T-helper 17 cell (primary cell): ENCODE measurements at places on chromosomes 11 and 22.

- no peak for DNase-seq
Measured at GRCh38 chr11:109892321-109892794, 200.8 kb upstream of the ZC3H12C start.

- no peak for DNase-seq
Measured at GRCh38 chr22:24142241-24142640, 39.0 kb upstream of the SUSD2 start.

DNA sequence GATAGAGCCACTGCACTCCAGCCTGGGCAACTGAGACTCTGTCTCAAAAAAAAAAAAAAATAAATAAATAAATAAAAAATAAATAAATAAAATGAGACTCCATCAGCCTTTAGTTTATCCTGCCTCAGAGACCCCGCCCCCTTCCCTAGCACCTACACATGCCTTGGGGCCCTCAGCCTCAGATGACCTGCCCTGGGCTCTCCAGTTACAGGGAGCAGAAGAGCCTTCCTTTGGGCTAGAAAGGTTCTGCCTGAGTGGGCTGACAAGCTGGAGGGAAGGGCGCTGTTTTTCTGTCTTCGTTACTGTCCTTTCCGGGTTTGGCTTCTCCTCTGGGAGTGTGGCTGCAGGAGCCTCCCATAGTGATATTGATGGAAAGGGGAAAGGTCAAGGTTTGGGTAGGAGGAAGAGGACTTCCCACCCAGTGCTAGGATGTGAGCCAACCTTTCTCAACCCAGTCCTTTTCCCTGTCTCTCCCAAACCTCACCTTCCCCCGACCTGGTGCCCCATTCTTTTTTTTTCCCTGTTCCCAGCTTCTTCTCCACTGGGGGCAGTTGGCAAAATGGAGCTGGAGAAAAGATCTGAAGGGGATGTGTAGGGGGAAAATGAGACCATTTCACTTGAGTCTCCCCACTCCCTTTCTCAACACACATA lies 1.5 kb upstream of the SF3B2 start:
- no peak for DNase-seq

- DNase-seq = no peak
Measured at GRCh38 chr11:7278314-7278917, 26.7 kb downstream of the SYT9 start.

DNA sequence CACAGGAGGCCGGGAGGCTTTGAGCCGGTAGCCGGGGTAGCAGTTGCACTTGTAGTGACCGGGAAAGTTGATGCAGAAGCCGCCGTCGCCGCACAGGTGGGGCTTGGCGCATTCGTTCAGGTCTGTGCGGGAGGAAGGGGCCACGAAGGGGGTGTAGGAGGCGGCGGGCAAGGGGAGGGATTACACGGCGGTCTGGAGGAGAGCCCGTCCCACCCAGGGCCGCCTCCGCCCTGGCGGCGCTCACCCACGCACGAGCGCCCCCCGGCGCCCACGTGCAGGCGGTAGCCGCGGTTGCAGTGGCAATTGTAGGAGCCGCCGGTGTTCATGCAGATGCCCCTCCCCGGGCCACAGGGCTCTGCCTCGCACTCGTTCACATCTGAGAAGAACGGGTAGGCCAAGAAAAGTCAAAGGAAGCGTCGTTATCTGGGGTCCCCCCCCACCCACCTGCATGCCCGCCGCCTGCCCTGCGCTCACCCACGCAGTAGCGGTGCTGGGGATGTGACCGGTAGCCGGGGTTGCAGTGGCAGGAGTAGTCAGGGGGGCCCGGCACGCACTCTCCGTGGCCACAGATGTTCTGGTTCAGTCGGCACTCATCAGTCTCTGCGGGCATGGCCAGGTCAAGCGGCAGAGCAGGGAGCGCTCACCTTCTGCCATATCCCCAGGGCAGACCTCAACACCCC lies 10.6 kb downstream of the LTBP3 start:
- peak; percentile 49 for DNase-seq

DNA sequence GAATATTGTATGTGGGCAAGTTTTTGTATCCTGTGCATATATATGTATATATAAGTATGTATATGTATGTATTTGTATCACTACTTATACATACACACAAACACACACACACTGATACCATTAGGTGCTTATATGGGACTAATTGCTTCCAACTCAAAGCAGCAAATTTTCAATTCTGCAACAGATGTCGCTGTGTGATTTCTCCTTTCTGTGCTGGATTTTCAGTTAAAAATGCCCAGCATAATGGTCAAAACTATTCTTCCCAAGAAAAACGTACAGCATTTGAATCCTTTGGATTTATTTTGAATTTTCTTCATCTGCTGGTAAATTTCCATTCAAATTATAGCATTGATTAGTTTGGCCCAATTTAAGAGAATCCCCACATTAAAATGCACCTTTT lies 4.3 kb downstream of the CADM1 start:
- no peak for DNase-seq

DNA sequence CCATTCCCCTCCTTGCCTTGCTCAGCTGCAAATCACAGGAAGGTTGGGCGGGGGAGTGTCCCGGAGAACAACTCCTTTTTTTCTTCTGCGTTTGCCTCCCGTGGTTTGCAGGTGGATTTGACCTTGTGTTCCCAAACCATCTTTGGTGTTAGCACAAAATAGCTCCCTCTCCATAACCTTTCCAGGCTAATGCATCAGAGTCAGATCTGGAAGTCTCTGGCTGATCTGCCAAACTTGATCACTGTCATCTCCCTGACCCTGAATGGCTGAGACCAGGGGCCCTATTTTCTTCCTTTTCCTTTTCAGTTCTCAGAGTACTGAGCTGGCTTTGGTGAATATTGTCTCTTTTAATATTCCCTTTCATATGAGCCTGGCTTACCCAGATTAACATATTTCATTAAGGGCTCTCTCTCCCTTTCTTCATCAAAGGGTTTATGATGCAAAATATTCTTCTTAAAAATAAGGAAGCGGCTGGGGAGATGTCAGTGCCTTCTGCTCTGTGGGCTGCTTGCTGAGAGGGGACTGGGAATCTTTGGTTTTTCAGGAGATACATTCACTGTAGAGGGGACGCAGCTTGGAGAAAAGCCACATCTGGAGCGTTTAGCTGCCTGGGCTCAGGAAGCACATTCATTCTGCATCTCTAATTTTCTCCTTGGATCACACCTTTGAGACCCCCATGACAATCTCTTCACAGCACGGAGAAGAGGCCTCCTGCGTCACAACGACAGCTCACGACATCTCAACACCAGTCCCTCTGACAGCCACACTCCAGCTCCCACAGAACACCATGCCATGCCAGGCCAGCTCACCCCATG lies 148.3 kb downstream of the CEP164 start:
- no peak for DNase-seq
